ENCODE measurements at places on chromosomes 6 and 20. TPM values are rescaled to one million over a fixed set of nuclear protein-coding genes. Genes with fewer than 3 reads are reported as not detected.

DNA sequence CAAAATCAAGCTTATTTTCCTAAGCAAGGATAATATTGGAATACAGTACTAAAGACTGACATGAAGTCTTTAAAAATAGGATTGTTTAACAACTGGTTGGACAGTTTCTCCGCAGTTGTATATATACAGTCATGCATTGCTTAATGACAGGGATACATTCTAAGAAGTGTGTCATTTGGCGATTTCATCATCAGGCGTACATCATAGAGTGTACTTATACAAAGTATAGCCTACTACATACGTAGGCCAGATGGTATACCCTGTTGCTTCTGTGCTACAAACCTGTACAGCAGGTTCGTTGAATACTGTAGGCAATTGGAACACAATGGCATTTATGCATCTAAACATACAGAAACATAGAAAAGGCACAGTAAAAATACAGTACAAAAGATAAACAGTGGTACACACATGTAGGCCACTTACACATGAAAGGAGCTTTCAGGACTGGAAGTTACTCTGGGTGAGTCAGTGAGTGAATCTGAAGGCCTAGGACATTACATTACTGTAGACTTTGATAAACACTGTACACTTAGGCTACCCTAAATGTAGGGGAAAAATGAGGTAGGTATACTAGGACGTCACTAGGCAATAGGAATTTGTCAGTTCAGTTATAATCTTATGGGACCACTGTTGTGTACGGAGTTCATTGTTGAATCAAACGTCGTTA is 20.1 kb downstream of the HECA start:
- no peak for DNase-seq

DNA sequence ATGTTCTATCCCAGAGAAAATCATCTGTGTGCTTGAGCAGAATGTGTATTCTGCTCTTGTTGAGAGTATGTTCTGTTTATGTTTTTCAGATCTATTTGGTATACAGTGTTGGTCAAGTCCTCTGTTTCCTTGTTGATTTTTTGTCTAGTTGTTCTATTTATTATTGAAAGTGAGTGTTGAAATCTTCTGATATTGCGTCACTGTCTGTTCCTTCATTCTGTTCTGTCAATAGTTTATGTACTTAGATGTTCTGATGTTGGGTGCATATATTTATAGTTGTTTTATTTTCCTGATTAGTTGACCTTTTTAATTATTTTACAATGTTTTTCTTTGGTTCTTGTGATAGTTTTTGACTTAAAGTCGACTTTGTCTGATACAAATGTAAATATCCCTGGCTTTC is 458.7 kb upstream of the HSF2 start:
- no peak for DNase-seq

- DNase-seq = peak; percentile 53
Measured at GRCh38 chr6:5135788-5136376, 50.7 kb downstream of the PPP1R3G start.

GRCh38 chr20:63024573-63025392 is 18.0 kb upstream of the BHLHE23 start:
- no peak for DNase-seq

DNA sequence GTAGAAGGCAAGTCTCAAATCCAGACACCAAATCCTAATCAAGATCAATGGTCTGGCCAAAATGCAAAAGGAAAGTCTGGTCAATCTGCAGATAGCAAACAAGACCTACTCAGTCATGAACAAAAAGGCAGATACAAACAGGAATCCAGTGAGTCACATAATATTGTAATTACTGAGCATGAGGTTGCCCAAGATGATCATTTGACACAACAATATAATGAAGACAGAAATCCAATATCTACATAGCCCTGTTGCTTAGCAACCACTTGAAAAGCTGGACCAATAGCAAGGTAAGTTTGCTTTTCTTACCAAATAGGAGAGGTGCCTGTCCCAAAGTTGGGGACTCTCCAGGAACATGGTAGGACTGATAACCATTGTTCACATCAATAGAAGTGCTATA is 2.0 kb downstream of the SEMG2 start:
- DNase-seq = no peak

DNA sequence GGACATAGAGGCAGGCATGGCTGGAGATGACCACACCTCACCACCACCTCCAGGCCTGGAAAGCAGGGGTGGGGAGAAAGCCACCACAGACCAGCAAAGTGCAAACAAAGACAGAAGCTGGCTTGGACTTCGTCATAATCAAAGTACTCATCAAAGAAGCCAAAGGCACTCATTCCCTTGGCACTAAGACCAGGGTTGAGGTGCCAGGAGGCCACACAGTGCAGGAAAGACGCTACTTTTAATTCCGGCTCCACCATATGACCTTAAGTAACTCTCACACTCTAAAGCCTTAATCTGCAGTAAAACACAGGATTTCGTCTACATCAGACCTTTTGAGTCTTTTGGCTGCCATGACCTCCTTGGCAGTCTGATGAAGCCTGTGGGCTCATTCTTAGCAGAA is 123.1 kb downstream of the HIVEP2 start:
- no peak for DNase-seq

GRCh38 chr6:101832371-101832770 is 438.9 kb downstream of the GRIK2 start:
- no peak for DNase-seq

DNA sequence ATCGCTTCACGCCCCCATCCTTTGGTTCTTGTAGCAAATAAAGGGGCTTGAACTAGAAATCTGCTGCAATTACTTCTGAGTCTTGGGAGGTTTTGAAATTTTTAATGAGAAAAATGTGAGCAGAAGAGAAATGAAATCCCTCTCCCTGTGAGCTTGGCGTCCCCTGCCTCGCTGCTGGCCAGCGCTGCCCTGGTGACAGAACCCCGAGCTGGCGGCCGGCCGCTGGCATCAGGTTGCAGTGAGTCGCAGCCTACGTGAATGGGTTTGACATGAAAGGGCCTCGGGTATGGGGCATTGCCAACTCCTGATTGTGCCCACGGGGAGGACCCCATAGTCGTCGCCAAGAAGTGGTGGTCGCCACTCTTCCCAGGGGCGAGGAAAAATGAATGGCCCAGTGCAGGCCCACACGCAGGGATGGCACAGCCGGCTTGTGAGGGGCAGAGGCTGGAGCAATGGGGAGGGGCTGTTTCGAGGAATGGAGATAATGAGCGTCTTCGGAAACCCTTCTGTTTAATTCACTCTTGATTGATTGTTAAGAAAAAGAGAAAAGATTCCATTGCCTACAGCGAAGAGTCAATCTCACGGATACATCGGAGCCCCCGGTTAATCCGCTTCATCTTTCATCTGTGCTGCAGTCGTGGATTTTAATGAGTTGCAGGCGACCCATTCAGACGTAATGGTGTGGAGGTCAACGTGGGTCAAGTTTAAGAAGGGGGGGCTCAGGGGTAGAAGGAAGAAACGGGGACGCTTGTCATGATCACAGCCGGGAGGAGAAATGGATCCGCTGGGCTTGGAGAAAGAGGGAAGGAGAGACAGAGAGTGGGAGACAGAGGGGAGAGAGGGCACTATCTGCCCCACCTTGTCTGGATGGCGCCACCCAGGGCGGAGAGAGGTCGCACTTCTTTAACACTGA is 380.1 kb downstream of the THBS2 start:
- DNase-seq = no peak

GRCh38 chr6:43476746-43477145 is 624 bp upstream of the TJAP1 start:
- DNase-seq = no peak

DNA sequence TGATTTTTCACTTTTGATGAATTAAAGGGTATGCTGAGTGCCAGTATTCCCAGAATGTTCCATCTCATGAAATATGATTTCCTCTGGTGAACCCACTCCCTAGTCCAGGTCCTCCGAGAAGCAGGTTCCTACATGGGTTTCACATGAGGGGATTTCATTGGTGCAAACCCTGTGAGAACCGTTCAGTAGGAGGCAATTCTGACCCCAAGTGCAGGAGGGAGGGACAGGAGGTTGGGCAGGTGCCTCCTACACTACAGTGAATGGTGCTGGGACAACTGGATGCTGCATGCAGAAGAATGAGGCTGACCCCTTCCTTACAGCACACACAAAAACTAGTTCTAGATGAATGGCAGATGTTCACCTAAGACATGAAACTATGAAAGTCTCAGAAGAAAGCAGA is 5.1 kb upstream of the ULBP2 start:
- DNase-seq = no peak

DNA sequence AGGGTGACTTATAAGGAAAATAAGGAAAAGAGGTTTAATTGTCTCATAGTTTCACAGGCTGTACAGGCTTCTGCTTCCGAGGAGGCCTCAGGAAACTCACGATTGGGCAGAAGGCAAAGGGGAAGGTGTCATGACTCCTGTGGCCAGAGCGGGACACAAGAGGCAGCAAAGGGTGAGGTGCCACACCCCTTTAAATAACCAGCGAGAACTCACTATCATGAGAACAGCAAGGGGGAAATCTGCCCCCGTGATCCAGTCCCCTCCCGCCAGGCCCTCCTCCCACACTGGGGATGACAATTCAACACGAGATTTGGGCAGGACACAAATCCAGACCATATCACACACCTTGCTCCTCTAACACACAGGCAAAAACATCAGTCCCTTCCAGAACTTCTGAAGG is 254.0 kb downstream of the DLL1 start:
- no peak for DNase-seq

- no peak for DNase-seq
Measured at GRCh38 chr6:142763205-142763604, 181.8 kb downstream of the HIVEP2 start.

DNA sequence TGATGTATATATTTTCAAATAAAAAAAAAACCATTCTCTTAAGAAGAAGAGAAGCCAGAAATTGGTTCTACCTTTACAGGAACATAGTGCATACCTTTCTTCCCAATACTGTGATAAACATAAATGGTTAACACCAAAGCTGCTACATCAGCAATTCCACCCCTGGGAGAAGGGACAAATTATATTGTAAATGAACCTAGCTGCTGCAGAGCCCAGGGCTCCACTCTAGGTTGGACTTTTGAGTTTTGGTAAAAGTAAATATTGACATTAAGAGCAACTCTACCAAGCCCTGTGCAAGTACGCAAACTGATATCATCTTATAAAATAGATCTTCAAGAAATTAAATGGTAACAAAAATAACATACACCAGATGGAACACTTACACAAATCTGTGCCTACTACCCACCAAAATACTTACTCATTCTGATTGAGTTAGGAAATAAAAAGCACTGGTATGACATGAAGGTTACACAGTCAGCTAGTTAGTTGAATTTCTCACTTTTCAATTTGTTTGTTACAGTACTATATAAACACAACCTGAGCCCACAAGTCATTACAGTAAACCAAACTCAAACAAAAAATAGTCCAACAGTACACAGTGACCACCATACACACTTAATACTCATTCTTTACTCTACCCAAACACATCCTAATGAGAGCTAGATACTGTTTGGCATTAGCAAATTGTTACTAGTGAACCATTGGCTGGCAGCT is 223.3 kb upstream of the HEY2 start:
- no peak for DNase-seq

- peak; percentile 65 for DNase-seq
Measured at GRCh38 chr6:119110601-119111548, 32.4 kb upstream of the FAM184A start.

SNAP91 gene
- total RNA-seq = not detected

SLCO4A1 gene
- 78.8 TPM for total RNA-seq

GLO1 gene
- 65.1 TPM for total RNA-seq

DNAH8 gene
- not detected for total RNA-seq
